CD4-positive, alpha-beta T cell treated with Interleukin-1 beta for 1 hour (primary cell): ENCODE measurements at places on chromosomes 3 and 15.

DNA sequence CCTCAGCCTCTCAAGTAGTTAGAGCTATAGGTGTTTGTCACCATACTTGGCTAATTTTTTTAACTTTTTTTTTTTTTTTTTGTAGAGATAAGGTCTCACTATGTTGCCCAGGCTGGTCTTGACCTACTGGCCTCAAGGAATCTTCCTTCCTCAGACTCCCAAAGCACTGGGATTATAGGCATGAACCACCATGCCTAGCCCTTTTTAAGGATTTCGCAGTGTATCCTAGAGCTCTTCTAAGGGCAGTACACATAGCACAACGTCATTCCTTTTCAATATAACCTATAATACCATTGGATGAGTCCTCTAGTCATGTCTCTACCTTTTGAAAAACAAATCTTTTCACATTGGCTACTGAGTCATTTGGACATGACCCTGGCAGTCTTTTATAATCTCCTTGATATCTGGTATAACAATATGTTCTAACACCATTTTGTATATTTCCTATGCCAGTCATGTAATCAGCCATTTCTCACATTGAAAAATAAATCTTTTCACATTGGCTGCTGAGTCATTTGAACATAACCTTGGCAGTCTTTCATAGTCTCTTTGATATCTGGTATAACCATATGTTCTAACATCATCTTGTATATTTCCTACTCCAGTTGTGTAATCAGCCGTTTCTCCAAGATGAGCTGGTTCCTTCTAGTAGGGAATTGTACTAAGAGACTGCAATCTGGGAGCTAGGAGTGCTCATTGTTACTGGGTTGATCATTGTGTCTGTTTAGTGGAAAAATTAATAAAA, 944.7 kb downstream of the MCTP2 start:
- no peak for DNase-seq

GRCh38 chr15:43433165-43433564, 59.8 kb downstream of the TP53BP1 start:
- DNase-seq, result no peak

DNA sequence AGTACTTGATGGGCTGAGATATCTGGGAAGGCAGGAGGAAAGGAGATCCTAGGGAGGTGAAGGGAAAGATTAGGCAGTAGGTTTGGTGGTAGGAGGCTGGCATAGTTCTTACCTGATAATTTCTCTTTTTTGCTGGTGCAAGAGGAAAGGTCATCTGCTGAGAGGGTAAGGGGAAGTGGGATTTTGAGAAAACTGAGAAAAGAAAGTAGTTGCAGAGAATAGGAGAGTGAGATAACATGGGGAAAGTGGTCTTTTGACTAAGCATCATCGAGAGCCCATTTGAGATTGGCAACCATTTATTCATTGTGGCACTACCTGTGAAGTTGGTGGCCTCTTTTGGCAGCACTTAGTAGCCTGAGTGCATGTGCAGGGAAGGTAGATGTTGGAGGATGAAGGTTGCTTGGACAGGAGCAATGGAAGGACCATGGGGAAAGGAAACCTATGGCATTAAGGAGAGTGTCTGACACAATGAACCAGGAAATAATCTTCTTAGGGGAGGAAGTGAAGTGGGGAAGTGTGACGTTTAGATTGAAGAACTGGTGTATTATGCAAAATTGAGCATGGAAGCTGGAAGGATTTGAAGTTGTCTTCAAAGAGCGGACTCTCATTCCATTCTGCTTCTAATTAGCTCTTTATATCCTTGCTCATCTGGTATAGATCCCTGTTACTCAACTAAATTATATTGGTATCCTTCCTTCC, 21.9 kb upstream of the USP13 start:
- DNase-seq, result no peak

- DNase-seq, result no peak
Observed at GRCh38 chr15:93073465-93073952, 15.5 kb downstream of the RGMA start.

- no peak for DNase-seq
Observed at GRCh38 chr15:77860071-77860691, 217.3 kb downstream of the TBC1D2B start.

DNA sequence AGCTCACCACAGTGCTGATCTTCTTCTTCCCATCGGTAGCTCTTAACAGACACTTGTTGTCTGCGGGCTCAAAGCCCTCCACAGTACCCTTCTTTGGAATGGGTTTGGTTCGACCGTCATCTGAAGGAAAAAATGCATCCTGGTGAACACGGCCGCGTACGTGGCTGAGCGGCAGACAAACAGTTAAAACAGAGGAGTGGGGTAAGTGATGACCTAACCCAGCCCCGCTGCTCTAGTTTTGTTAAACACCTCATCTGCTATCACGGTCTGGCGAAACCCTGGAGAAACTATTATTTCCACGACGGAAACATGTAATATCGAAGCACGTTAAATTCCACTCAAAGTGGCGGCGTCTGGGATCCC, 725 bp downstream of the SRP14 start:
- no peak for DNase-seq

DNA sequence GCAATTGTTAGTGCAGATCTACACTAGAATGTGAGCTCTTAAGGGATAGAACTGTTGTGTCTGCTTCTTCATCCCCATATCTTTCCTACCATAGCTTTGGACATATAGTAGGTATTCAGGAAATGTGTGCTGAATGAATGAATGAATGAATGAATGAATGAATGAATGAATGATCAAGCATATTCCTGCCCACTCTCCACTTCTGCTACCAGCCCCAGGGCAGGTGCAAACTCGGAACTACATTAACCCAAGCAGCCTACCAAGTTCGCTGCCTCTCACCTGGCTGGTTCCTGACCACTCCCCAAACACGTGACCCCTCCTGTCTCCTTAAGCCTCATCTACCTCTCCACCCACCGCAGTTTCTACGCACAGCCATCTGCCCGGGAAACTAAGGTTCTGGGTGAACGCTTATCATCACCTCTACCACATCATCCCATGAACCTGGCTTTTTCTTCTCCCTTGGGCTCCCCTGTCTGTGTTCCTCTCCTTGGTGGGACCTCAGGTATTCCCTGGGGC, 26.8 kb downstream of the PAQR5 start:
- no peak for DNase-seq

GRCh38 chr3:120472121-120472844, 21.5 kb upstream of the FSTL1 start:
- no peak for DNase-seq

DNA sequence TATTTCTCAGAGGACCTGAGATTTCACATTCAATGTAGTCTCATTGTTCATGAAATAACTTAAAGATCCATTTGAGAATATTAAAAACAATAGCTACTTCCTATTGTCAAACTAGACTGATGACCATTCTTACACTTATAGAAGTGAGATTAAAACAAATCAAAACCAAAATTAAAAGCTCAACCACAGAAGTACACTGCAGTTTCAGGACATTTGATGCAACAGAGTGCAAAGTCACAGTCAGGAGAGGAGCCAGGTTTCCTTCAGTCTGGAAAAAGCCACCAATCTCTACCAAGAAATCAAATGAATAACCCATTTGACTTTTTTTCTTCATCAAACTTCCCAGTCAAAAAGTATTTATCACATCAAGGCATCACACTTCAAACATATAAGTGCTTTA, 5.5 kb downstream of the CCPG1 start:
- no peak for DNase-seq

DNA sequence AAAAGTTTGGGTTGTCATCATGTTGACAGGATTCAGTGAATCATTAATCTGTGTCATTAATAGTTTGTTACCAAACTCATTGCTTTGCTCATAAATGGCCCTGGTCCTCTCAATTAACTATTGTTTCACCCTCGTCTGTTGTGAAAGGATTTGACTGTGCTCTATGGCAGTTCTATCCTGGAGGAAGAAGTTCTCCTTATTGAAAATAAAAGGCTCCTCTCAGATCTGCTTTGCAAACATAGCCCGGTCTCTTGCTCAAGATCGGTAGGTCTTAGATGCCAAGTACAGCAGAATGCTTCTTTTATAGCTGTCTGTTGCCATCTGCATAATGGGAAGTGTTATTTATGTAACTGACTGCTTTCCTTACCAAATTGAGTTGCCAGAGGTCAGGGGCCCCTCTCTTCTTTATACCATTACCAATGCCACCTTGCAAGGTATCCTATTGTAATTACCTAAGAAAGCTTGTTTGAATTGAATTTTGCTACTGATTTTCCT, 146.5 kb downstream of the EBLN2 start:
- DNase-seq, result no peak

- no peak for DNase-seq
Observed at GRCh38 chr3:59782664-59783063, 732.8 kb upstream of the CFAP20DC start.

DNA sequence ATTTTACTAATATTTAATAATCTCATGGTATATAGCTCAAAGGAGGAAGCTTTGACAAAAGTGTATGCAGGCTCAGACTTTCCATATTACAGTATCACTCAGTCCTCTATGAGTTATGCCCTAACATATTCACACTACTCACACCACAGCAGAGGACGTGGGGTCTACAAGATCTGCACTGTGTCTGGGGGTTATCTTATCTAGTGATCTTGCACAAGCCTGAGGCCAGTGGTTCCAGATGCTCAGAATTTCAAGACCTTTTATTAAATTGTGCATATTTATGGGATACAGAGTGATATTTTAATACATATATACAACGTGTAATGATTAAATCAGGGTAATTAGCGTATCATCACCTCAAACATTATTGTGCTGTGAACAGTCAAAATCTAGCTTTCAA, 933.1 kb downstream of the SQOR start:
- DNase-seq, result no peak
